ENCODE measurements at places on chromosomes 2 and 18. TPM values are rescaled to one million over a fixed set of nuclear protein-coding genes. Genes with fewer than 3 reads are reported as not detected.
A peak's percentile ranks its signal among the peaks of the same experiment; 100 is the strongest.

PJVK gene
- 1.9 TPM for total RNA-seq

LBX2 gene
- total RNA-seq, result 0.91 TPM

SCN7A gene
- 20.7 TPM for total RNA-seq

GKN2 gene
- total RNA-seq, result not detected

PDCD1 gene
- total RNA-seq, result 5.5 TPM

NOL4 gene
- total RNA-seq, result 0.20 TPM

B4GALT6 gene
- total RNA-seq, result 7.2 TPM

NT5DC4 gene
- not detected for total RNA-seq

- no peak for DNase-seq
Observed at GRCh38 chr18:28112056-28112470, 64.9 kb downstream of the CDH2 start.

GRCh38 chr2:136219341-136219740, 101.4 kb upstream of the CXCR4 start:
- DNase-seq, result no peak

GRCh38 chr18:48030616-48031480, 100.4 kb upstream of the SMAD2 start:
- DNase-seq, result peak; percentile 49

- no peak for DNase-seq
Observed at GRCh38 chr2:133854603-133855200, 286.4 kb upstream of the NCKAP5 start.

DNA sequence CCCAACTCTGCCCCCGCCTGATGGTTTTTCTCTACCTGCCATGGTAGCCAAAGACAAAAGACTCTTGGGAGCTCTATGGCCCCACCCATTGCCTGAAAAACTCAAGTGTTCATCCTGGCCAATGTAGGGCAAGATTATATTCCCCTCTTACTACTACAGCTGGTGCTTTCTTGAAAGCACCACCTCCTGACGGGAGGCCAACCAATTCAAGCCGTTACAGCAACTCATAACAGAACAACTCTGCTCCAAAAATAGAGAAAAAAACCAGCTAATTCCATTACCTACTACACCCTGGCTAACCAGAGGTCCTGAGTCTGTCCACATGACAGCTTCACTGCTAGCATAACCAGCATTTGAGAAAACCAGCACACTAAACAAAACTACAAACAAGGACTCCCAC, 127.5 kb upstream of the GAREM1 start:
- no peak for DNase-seq

- no peak for DNase-seq
Observed at GRCh38 chr18:77651441-77651840, 401.8 kb downstream of the GALR1 start.

GRCh38 chr2:143138292-143138691, 9.1 kb downstream of the ARHGAP15 start:
- DNase-seq, result no peak

DNA sequence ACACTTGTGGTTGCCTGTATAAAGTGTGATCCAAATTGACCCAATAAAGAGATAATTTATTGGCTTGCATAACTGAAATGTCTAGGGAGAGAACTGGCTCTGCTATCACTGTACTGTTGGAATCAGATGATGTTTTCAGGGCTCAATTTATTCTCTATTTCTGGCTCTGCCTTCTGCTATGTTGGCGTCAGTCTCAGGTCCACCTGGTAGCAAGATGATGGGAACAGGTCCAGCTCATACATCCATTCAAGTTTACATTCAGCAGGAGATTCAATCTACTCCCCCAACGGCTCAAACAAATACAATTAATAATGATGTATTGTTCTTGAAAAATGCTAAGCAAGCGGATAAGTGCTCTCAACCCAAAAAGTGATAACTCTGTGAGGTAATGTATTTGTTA, 297.7 kb upstream of the SYT4 start:
- no peak for DNase-seq

DNA sequence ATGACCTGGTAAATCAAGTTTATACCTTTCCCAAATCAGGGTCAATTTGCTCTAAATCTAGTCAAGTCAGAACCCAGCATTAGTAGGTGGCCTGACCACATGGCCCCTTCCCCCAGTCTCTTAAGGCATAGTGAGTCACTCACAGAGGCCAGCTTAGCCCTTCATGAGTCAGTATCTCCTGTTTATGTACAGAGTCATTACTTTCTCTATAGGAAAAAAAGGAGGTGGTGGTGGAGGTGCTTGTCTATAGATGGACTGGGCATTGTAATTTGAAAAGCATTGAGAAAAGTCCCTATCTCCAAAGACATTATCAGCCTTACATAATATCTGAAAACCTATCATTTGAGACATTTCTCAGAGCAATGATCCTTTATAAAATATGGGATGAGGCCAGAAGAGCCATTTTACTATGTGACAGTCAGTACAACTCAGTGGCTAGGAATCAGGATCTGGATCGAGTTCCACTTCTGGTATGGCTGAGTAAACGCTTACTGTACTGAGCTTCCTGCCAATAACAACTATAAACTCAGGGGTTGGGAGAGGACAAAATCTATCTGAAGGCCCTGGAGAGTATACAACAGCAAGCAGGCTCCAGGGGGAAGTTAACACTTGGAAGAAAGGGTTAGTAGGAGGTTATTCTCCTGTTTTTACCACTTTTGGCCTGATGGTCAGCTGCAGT, 22.5 kb upstream of the SIGLEC15 start:
- no peak for DNase-seq

DNA sequence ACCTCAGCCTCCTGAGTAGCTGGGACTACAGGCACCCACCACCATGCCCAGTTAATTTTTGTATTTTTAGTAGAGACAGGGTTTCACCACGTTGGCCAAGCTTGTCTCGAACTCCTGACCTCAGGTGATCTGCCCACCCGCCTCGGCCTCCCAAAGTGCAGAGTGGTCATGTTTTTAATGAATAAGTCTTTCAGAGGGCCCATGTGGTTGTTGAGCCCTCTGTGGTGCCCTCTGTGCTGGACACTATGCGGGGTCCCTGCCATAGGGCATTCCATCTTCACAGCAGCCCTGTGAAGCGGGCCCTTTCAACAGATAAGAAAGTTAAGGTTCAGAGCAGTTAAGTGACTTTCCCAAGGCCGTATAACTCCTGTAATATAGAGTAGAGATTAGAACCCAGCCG, 25.9 kb downstream of the MYO7B start:
- DNase-seq, result no peak

DNA sequence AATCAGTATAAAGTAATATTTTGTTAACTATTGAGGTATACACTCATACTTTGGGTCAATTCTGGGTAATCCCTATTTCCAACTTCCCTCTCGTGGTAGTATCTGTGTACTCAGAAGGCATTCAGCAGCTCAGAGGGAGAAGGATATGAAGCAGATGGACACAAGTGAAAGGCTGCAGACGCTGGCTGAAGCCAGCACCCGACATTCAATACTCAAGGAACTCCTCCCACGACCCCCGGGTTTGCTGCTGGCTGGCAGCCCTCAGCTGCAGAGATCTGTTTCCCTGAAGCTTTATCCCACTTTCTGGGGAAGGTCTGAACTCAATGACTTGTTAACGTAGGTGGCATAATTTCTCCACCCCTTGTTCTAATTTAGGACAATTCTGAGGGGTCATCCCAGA, 847.3 kb upstream of the SOX11 start:
- DNase-seq, result no peak

DNA sequence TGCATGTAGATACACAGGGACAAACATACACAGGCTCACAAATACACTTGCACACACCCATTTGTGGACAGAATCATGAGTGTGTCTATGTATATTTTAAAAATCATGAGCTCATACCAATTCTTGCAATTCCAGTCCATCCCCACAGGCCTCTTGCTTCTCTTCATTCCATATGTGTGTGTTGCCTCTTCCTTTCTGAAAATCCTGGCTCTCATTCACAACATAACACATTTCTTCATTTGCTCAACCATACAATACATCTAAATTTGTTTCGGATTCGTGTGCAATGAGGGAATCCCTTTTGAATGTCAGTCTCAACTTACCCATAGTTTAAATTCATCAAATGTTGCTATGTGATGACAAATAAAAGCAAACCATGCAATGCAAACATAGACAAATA, 51.4 kb downstream of the GNAL start:
- DNase-seq, result no peak

GRCh38 chr18:56035546-56035945, 447.6 kb upstream of the TCF4 start:
- DNase-seq, result no peak

DNA sequence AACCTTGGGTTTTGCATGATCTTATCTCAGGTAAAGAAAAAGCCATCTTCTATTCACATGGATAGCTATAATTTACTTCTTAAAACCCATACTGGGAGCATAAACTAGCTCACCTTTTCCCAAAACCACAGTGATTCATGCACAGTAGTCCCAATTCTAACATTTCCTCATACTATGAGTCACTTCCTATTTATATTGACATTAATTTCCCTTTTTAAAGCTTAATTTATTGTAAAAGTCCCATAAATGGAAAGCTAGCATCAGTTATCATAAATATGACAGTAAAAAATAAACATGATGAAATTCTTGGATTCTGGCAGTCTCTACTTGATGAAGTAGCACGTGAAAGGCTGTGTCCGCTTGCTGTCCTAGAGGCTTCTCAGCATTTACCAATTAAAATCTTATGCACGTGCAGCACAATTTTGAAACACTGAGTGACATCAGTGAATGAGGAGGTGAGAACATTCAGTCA, 180.1 kb downstream of the CDH2 start:
- no peak for DNase-seq

GRCh38 chr2:151977631-151978030, 121.2 kb downstream of the CACNB4 start:
- no peak for DNase-seq

GRCh38 chr2:64463781-64464180, 9.8 kb downstream of the LGALSL start:
- no peak for DNase-seq

GRCh38 chr2:15316370-15316814, 244.7 kb downstream of the NBAS start:
- no peak for DNase-seq

- no peak for DNase-seq
Observed at GRCh38 chr2:2222931-2223330, 108.1 kb downstream of the MYT1L start.
